ENCODE measurements at places on chromosomes 12 and 14.

- DNase-seq = no peak
Measured at GRCh38 chr12:42582050-42582449, 7.5 kb downstream of the PRICKLE1 start.

GRCh38 chr14:47346849-47347248 lies 328.6 kb downstream of the MDGA2 start:
- DNase-seq = no peak

DNA sequence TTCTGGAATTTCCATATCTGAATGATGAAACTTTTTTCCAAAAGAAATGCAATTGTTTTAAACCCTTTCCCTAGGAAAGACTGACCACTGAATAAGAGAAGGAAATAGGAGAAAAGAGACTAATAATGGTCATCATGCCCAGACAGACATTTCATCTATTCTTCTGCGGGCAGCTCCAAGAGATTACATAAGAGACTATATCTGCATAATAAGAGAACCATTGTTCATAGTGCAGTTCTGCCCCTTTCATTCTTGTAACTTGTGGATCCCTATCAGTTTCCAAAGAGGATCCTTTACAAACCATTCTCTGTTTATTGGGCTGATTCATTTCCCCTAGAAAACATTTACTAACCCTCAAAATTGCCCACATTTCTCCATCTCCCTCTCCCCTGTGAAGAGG lies 197.8 kb downstream of the FSCB start:
- no peak for DNase-seq

GRCh38 chr12:63302941-63303536 lies 152.0 kb upstream of the AVPR1A start:
- no peak for DNase-seq

DNA sequence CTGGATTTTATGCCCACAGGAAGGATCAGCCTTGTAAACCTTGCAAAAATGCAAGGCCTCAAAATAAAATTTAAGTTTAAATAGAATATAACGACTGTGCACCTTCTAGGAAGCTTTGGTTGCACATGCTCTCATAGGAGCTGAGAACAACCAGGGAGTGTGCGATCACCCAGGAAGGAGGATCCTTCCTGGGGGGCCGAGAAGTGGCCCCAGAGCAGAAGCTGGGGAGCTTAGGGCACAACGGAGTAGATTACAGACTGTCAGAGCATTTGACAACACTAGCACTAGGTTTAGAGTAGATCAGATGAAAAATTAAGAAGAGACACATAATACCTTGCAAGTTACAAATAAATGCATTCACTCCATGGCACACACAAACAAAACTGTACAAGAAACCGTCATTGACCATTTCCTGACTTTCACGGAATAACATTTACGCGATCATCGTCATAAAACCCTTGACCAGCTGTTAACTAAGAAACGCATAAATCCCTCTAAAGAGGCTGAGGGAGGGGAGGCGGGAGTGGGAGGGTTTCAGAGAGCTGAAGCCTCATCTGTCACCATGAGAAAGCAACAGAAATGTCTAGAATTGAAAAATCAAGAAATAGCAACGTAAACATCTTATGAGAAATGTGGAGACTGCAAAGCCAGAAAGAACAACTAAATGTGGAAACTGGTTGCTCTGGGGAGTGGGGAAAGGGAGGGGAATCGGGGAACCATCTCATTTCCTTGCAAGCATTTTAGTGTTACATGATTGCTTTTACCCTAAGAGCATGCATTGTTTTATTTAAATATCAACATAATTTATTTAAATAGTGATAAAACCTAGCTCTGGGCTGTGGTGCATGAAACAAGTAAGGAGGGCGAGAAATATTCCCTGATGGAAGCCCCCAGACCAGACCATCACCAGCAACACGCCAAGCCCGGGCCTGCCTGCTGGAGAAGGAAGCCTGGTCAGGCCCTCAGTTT lies 13.1 kb upstream of the CCDC85C start:
- DNase-seq = no peak

GRCh38 chr12:131041968-131042833 lies 88.5 kb downstream of the ADGRD1 start:
- DNase-seq = no peak

GRCh38 chr12:113127791-113128199 lies 7.8 kb downstream of the RASAL1 start:
- no peak for DNase-seq

DNA sequence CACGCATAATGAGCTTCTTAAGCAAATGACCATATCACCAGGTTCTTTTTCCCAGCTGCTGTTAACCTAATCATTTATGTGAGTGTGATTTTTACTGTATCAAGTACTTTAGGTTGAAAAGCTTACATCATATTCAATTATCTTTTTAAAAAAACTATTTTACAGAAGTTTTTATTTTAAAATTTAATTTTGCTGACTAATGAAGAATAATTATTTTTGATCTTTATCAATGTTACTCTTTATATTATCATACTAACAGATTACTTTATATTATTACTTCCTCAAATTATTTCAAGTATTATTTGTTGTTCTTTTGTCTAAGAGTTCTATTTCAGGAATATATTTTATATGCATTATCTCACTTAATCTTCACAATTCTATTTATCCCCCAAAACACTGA lies 236.3 kb downstream of the CPNE8 start:
- DNase-seq = no peak

GRCh38 chr12:129819391-129819790 lies 84.4 kb downstream of the TMEM132D start:
- no peak for DNase-seq

GRCh38 chr12:71938728-71939385 lies at the start of gene TPH2:
Gene TPH2, plus strand, starts transcription at chr12:71938845. Its CDS starts 142 bp downstream, at chr12:71938987.
- no peak for DNase-seq

- DNase-seq = no peak
Measured at GRCh38 chr12:66072135-66072534, 58.4 kb downstream of the LLPH start.

GRCh38 chr14:68376067-68376779 lies 416.6 kb downstream of the ZFP36L1 start:
- DNase-seq = no peak

DNA sequence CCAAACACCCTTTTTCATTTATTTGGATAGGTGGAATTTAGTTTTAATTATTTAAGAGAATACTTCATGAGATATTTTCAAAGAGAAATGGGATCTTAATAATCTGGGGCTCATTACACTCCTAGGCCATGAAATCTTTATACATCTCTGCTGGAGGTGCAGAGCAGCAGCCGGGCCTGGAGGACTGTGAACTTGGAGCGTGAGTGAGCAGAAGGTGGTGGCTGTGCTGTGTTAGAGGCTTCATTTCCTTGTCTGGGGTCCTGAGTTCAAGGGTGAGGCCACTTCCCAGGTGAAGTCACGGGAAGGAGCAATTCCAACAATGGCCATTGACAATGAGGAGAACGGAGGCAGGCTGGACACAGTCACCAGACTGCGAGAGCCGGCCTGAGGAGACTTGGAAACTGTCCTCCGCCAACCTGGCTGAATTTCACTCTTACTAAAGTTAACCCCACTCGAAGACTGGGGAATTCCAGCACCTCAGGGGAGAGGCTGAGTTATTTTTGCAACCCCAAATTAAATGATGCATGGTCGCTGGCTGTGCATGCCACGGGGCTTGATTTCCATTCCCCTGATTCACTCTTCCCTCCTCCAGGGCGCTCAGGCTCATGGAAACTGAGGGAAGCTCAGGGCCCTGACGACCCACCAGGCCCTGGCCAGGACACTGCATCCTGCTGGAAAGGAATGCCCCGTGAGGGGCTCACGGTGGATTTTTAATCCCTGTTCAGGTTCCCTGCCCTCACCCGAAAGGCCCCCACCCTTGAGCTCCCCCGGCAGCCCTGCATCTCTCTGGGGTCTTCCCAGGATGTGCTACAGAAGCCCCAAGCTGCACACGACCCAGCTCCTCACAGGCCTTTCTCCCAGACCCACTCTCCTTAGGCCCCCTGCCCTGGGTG lies 22.6 kb upstream of the TRAF3 start:
- no peak for DNase-seq

- DNase-seq = no peak
Measured at GRCh38 chr12:64109706-64110105, 112.4 kb downstream of the KICS2 start.

DNA sequence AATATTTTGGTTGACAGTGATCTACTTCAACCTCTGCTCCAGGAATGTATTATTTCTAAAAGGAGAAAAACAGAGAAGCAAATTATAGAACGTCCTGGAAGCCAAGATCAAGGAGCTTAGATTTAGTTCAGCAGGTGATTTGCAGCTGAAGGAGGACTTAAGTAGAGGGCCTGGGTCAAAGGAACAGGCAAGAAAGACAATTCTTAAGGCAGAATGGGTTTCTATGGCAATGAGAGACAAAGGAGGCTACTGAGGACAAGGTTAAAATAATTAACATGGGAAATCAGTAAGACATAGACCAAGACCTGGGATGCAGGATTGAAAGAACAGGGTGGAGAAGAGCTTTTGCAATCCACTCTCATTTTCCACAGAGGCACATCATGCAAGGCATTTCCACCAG lies 2.4 kb upstream of the SNW1 start:
- DNase-seq = no peak

DNA sequence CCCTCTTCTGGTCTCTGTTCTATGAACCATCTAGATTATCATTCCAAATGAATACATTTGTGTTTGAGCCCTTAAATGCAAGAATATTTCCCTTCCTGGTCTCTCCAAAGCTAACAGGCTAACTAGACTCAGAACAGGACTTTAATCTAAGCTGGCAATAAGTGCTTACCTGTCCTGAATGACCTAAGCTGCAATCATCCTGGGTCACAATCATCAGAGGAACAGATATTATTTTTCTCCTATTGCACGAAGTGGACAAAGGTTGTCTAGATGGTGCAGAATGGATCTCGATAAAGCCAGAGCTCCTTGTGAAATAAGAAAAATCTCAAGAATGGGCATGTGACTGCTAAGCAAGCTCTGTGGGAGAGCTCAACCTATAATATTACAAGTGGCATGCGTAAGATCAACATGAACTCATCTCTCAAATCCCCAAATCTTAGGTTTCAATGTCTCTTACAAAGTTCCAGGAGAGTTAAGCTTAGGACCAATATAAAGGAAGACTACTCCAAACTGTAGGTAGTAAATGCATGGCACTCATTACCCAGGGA lies 10.6 kb upstream of the NUMB start:
- no peak for DNase-seq

DNA sequence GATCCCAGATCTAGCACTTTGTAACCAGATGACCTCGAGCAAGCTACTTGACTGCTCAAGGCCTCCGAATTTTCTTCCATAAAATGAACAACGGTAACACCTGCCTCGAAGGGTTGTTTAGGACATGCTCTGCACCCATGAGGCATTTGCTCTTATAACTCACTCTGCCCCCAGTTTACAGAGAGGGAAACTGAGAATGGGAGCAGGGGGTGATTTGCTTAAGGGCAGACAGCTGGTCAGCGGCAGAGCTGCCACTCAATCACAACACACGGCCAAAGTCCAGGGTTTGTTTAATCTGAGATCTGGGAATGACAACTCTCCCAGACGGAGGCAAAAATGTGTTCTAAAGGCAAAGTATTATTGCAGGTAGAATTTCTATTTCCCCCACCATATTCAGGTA lies 156.3 kb downstream of the RIMBP2 start:
- no peak for DNase-seq

DNA sequence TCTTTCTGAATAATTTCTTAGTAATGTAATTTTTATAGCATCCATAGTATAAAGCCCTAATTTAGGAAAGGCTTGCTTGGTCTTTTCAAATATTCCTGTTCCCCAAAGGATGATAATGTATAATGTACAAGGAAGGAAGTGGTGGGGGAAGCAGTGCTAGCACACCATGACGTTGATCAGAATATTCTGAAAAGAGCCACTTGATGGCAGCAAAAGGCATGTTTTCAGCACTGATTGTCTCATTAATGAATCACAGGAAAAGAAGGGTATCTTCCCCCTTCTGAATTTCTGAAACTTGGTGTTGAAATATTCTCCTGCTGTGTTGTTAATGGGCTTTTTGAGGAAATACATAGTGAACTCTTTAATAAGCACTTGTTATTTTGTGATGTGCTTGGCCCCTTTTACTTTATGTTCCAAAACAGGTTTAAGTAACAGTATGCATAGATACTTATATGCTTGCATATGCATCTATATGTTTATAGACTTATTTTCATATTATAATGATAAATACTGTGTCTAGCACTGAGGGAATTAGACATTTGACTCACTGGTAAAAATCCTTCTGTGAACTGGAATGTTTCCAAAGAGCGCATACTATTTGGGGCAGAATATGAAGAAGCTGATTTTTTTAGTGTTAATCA lies 122.0 kb downstream of the TMEM117 start:
- DNase-seq = no peak
